NCI-H526 treated with DMSO at 0.1 percent for 48 hours (cell line): ENCODE measurements at places on chromosomes 4 and X.

DNA sequence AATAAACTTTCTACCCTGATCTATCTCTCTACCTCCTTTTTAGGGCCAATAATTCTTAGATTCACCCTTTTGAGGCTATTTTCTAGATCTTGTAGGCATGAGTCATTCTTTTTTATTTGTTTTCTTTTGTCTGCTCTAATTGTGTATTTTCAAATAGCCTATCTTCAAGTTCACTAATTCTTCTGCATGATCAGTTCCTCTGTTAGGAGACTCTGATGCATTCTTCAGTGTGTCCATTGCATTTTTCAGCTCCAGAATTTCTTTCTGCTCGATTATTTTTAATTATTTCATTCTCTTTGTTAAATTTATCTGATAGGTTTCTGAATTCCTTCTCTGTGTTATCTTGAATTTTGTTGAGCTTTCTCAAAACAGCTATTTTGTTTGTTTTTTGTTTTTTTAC lies 11.3 kb downstream of the CXorf58 start:
- DNase-seq, result no peak

DNA sequence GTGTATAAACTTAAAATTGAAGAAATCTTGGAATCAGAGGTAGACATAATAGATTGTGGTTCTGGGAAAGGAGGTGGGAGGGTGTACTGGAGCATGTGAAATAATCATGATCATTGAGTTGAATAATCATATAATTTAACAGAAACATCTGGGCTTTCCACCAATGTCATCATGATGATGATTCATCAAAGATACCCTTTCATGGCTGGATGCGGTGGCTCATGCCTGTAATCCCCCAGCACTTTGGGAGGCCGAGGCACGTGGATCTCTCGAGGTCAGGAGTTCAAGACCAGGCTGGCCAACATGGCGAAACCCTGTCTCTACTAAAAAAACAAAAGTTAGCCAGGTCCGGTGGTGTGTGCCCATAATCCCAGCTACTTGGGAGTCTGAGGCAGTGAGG lies 6.7 kb upstream of the RUFY3 start:
- DNase-seq, result no peak

- DNase-seq, result peak; percentile 20
Measured at GRCh38 chrX:19990151-19990555, 708 bp downstream of the BCLAF3 start.

DNA sequence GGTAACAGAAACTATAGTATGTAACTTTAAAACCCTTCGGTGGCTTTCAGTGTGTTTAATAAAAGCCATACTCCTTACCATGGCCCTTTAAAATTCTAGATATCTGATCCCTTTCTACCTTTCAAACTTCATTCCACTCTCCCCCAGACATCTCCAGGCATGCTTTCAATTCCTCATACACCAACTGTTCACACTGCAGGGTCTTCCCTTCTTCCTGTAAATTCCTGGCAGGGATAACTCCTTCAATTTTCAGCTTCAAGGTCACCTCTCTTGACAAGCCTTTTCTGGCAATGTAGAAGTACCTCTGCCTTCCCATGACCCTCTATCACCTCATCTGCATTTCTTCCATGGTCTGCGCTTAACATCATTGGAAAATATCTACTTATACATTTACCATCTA lies 60.8 kb downstream of the WDFY3 start:
- DNase-seq, result no peak

DNA sequence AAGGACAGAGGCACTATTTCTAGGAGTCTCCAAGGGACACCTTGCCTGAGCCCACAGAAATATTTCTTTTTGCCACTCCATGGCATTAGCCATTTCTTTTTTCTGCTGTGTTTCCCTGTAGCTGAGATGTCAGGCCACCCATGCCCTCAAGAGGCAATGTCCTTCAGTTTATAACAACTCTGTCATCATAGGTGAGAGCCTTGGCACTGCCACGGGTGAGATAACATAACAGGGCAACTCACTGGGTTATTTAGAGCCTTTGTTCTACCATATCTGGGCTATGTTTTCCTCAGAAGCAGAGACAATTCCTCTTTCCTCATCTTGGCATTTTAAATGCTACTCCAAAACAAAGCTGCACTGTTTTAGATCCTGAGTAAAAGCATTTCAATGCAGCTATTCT lies 99.9 kb upstream of the MAOA start:
- DNase-seq, result no peak

DNA sequence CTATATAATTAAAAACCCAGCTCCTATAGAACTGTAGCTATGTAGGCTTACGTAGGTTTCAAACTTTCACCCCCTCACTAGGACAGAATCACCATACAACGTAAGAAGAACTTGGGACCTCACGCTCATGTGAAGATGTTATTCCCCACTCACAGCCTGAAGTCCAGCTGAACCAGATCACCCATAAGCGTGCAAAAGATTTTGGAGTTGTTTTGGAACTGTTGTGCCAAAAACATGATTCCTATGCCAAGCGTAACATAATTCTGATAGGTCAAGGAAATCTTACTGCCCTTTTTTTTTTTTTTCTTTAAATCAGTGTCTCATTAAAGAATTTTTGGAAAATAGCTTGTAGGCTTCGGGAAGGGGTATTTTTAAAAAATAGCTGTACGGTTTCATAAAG lies 57.0 kb downstream of the LCORL start:
- no peak for DNase-seq

- no peak for DNase-seq
Measured at GRCh38 chr4:110119880-110120279, 78.5 kb downstream of the ELOVL6 start.

GRCh38 chr4:176360446-176360845 lies 40.7 kb downstream of the SPCS3 start:
- no peak for DNase-seq

- no peak for DNase-seq
Measured at GRCh38 chr4:33512397-33512796, 2731.9 kb downstream of the ARAP2 start.

GRCh38 chr4:142380052-142380602 lies 466.0 kb downstream of the INPP4B start:
- DNase-seq, result no peak

- no peak for DNase-seq
Measured at GRCh38 chr4:129561886-129562671, 466.1 kb downstream of the C4orf33 start.

GRCh38 chrX:154051201-154051810 lies 31.6 kb upstream of the IRAK1 start:
- peak; percentile 12 for DNase-seq

DNA sequence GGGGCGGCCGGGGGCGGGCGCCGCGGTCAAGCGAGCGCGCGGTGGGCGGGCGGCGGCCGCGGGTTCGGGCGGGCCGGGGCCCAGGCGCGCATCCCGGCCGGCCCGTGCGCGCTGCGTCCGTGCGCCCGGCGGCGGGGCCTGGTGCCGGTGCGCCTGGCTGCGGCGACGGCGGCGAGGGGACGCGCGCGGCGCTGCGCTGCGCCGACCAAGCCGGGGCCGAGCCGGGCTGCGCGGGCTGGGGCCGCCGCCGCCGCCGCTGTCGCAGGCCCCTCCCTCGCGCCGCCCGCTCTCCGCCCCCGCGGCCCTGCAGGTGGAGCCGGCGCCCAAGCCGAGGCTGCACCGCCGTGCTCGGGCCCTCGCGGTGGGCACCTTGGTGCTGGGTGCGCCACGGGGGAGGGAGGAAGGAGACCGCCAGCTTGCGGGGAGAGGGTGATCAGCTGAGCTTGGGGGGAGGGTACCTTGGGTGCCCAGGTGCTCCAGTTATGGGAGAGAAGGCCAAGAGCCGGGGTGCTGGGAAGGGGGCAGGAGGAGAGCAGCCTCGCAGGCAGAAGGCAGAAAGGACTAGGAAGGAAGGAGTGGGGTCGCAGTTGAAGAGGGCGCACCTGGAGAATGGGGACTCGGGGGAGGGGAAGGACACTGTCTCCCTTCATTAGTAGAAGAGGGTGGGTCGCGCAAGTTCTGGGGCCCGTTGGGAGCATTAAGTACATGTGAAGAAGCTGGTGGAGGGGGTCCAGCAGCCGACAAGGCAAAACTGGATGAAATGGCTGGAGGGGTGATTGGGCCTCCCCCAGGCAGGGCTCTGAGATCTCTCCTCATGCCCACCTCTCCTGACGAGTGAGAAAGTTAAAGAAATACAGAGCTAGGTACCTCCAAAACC lies at the start of gene PPP2R2C:
Gene PPP2R2C (minus strand): TSS at position 228 of the 877 bp plus-strand sequence. CDS start 385 bp downstream, outside the sequence.
- peak; percentile 37 for DNase-seq

DNA sequence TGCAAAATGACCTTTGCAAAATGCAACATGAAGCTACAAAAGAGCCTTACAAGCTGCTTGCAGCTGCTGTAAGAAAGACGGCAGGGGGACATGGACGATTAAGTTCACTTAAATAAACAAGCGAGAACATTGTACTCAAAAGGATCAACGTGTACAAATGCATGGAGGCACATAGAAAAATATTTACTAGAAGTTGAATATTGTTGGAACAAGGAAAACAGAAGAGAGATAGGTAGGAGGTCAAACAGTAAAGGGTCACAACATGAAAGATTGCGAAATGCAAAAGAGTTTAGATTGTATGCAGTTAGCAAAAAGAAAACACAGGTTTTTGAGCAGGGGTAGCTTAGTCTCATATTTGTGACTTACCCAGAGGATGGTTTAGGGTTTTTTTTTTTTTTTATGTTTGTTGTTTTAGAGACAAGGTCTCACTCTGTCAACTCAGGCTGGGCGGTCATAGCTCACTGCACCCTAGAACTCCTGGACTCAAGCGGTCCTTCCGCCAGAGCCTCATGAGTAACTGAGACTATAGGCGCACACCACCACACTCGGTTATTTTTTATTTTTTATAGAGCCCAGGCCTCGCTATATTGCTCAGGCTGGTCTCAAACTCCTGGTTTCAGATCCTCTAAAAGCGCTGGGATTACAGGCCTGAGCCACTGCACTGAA lies 1.4 kb upstream of the PHF8 start:
- peak; percentile 39 for DNase-seq
